ENCODE measurements at places on chromosomes 5 and 9.
A peak's percentile ranks its signal among the peaks of the same experiment; 100 is the strongest.

DNA sequence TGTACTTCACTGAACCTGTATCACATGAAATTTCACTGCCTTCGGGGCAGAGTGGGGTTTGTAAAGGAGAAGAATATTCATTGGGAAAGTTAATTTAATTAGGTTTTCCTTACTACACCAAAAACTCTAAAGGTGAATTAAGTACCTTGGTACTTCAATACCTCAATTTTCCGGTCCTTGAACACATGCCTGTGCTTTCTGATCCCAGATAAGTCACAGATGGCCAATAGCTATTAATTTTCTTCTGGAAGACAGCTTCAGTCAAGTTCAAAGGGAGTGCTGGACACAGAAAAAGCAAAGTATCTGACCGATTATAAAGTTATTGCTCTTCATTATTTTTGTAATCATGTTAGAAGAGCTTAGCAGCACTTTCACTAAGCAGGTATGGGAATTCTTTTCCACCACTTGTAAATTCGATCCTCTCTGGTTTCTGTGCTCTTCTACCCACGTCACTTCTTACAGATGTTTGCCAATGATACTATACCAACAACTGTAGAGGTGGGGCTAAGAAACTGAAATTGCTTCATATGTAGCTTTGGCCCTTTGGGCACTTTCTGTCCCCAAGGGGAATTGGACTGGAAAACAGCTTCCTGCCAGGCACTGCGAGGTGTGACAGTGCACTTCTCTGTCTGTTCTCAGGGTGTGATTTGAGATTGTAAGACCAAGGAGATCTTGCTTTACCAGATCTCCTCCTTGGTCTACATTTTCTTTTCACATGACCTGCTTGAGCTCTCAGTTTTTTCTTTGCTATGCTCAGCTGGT, 164.0 kb downstream of the CCDC192 start:
- DNase-seq = no peak

GRCh38 chr5:171569065-171569712, 149.7 kb downstream of the FGF18 start:
- DNase-seq = no peak

GRCh38 chr9:3903906-3904305, 378.1 kb upstream of the RFX3 start:
- no peak for DNase-seq

DNA sequence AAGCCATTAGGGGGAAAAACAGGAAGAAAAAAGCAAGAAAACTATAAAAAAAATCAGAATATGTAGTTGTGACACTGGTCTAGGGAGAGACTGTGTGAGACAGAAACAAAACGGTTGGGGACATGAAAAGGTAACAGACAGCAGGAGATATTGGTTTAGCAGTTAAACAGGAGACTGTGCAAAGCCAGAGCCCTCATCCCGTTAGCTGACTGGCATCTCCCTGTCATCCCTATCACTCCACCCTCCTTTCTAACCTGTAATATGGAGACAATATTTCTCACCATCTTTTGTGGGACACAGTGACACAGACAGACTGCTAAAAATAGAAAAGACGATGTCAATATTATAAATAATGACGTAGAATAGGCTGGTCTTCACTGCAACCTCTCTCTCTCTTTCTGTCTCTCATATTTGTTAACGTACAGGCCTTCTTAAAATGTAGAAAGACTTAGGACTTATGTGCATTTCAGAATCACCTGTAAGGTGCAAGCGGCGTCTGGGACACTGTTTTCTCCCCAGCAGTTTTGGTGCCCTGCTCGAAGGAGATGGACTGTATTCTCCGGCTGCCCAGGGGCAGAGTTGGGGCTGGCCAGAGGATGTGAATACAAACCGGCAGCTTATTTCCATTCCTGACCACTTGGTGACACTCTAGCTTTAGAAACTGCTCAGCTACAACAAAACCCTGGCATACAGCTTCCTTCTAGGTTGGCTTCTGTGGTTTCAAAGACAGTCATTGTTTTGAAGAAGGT, 190.6 kb downstream of the MAT2B start:
- no peak for DNase-seq

DNA sequence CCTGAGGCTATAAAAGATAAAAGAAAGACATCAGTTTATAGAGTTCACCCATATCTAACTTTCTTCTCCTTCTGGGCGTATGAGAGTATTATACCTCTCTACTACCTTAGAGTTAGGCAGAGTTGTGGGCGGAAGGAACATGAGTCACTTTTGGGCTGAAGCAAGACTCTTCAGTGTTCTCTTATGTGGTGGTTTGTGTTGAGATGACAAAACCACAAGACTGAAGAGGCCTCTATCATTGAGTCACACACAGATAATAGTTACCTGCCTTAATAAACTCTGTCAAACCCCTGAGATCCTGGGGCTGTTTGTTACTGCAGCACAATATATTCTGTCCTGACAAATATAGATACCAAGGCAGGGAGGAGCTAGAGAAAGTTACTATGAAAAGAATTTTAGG, 184.2 kb downstream of the EFNA5 start:
- DNase-seq = peak; percentile 74

DNA sequence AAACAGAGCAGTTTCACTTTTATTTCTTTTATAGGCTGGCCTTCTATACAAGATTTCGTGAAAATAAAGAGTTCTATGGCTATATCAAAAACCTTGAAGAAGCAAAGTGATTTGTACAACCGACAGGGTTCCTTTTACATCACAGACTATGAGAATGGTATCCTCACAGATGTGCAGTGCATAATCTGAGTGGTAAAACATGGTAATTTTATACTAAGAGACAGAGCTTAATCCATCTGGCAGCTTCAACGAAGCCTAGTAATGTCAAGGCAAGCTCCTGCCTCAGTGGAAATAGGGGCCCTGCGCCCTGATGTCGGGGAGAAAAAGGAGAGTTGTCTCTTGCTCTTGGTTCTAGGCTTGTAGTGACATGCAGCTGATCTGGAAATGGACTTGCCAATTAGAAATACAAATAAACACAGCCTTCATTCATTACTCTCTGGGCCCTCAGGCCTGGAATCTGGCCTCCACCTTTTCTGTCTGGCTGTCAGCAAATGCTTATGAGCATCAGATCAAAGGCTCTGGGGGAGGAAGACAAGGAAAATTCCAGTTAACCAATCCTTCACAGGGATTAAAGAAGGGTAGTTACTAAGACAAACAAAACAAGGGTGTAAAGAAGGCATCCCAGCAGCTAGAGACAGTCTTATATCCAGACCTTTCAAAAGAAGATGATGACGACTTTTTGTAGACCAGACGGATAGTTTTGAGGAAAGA, 33.6 kb upstream of the TRIM32 start:
- DNase-seq = no peak

GRCh38 chr5:35138232-35138631, 90.5 kb upstream of the AGXT2 start:
- DNase-seq = no peak

GRCh38 chr5:142984525-142984924, 214.3 kb downstream of the ARHGAP26 start:
- DNase-seq = no peak

DNA sequence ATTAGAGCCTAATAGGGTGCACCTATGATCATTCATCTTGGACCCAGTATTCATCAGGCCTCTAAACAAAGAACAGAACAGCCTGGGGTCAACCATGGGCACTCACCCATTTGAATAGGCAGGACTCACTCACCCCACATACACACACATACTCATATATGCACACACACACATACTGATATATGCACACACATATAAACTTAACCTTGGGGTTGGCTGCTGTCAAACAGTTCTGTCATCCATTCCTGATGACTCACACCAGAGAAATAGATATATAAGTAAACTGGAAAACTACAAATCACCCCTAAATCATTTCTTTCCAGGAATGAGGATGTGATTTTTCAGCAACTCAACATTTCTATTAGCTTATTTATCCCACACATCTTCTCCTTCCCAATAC, 51.3 kb downstream of the ARL15 start:
- no peak for DNase-seq

DNA sequence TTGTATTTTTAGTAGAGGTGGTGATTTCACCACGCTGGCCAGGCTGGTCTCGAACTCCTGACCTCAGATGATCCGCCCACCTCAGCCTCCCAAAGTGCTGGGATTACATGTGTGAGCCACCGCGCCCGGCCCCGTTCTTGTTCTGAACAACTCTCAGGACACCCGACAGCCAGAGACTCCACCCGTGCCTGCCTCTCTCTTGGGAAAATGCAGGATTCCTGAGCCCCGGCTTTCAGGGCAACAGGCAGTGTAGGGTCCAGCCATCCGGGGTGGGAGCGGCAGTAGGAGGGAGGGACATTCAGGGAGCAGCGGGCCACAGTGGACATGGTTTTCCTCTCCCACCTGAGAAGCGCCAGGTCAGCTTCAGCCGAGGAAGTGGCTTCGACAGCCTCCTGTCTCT, 34.4 kb downstream of the NCS1 start:
- DNase-seq = no peak

DNA sequence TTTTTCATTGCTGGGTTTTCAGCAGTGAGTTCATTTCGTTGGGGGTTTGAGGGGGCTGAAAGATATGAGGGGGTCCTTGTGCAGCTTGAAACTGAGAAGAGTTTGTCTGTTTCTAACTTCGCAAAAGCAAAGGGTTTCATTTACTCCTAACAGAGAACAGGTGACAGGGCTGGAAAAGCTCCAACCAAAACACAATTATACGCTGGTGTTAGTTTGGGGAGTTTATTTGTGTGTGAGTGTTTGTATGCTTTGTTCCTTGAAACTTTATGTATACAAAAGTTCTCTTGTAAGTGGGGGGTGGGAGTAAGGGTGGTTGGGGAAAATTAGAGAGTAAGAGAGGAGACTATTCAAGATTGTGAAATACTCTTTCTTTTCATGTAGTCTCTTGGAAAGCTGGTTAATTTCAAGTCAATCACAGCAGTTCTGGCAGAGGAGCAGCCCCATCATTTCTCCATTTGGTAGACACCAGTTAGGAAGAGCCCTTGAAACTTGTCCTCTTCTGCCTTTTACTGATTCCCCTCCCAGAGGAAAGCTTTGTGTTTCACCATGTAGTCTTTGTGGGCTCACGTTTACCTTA, 881 bp downstream of the TNFAIP8 start:
- no peak for DNase-seq

DNA sequence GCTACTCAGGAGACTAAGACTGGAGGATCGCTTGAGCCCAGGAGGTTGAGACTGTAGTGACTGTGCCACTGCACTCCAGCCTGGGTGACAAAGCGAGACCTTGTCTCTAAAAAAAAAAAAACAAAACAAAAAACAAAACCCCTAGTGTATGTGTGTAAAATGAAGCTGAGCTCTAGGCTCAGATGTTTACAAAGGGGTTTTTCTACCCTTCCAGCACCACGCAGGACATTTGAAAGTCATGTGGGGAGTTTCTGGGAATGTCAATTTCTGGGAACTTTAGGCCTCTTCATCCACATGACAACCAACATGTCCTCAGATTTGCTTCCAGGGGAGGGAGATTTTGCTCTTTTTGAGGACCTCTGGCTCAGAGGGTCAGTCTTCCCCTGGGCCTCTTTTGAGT, 42.4 kb upstream of the AIF1L start:
- DNase-seq = no peak

DNA sequence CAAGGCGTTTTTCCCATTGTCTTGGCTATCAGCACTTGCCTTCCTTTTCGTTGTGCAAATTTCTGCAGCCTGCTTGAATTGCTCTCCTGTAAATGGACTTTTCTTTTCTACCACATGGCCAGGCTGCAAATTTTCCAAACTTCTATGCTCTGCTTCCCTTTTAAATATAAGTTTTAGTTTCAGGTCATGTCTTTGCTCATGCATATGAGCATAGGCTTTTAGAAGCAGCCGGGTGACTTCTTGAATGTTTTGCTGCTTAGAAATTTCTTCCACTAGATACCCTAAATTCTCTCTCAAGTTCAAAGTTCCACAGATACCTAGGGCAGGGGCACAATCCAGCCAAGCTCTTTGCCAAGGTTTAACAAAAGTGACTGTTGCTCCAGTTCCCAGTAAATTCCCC, 22.4 kb upstream of the PTPDC1 start:
- no peak for DNase-seq

GRCh38 chr5:74257060-74257527, 383.4 kb downstream of the ENC1 start:
- DNase-seq = no peak

DNA sequence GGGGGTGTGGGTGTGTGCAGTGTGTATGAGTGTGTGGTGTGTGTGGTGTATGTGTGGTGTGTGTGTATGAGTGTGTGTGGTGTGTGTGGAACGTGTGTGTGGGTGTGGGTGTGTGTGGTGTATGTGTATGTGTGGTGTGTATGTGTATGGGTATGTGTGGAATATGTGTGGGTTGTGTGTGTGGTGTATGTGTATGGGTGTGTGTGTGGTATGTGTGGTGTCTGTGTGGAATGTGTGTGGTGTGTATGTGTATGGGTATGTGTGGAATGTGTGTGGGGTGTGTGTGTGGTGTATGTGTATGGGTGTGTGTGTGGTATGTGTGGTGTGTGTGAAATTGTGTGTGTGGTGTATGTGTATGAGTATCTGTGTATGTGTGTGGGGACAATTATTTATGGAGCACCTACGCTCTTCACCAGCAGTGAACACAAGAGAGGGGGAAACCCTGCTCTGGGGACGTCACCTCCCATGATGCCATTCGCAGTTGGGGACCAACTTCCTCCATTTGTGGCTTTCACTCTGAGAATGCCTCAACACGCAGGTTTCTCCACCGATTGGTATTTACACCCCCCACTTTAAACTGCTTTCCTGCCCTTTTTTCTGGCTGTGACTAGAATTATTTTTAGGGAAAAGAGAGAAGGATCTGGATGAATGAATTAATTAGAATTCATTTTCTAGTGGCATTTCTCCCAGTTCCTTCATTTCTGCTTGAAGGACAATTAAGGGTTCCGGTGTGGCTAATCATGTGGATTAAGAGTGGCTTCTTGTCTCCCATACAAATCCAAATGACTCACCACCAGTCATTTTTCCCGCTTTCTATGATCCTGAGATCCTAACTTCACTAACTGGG, 238.1 kb downstream of the ROR2 start:
- DNase-seq = peak; percentile 89

- no peak for DNase-seq
Measured at GRCh38 chr9:107940616-107941595, 451.3 kb upstream of the KLF4 start.

DNA sequence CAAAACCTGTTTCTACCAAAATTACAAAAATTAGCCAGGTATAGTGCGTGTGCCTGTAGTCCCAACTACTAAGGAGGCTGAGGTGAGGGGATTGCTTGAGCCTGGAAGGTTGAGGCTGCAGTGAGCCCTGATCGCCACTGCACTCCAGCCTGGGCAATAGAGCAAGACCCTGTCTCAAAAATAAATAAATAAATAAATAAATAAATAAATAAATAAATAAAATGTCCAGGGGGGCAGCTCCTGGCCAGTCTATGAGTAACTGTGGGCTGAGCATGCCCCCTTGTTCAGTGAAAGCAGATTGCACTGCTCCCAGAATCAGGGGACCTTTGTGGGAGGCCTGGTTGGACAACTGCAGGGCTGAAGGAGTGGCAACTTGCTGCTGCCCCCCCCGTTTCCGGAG, 62.7 kb downstream of the PDE6A start:
- DNase-seq = no peak

GRCh38 chr9:109164042-109164441, 3.0 kb downstream of the FRRS1L start:
- no peak for DNase-seq

GRCh38 chr9:133627341-133627740, 8.8 kb upstream of the DBH start:
- no peak for DNase-seq

Measured in T-helper 1 cell (primary cell).